ENCODE measurements at places on chromosomes 7 and 10.
A peak's percentile ranks its signal among the peaks of the same experiment; 100 is the strongest.

DNA sequence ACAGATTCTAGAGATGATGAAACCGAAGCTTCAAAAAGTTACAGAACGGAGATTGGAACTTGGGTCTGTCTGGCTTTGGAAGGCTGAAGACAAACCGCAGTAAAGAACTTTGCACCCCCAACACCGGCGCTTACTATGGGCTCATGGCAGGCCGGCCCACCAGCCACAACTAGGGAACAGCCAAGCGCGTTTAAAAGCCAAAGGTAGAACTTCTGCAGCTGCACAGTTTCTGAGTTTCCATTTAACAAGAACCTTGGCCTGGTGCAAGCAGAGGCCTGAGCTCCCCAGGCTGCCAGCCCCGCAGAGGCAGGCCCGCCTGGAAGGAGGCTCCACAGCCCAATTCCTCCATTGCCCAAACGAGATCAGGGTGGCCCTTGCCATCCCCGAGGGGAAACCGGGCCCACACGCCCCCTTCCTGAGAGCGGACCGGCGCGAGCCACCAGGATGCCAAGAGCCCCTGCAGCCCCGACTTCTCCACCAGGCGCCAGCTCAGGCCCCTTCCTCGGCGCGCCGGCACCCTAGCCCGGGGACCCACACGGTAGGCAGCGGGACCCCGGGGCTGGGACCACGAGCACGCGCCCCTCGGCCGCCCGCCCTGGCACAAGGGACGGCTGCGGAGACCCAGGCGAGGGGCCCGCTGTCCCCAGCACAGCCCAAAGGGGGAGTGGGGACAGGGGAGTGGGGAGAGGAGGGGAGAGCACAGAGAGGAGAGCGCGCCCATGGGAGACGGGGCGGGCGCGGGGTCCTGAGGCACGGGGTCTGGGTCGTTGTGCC, 566 bp downstream of the MAD1L1 start:
- H3K27me3 ChIP-seq, result no peaks in the 10 kb centered on the region
- H3K27ac ChIP-seq, result peak overlapping the region; percentile 55
- no peaks in the 10 kb centered on the region for H3K36me3 ChIP-seq
- no peaks in the 10 kb centered on the region for H3K4me1 ChIP-seq

DNA sequence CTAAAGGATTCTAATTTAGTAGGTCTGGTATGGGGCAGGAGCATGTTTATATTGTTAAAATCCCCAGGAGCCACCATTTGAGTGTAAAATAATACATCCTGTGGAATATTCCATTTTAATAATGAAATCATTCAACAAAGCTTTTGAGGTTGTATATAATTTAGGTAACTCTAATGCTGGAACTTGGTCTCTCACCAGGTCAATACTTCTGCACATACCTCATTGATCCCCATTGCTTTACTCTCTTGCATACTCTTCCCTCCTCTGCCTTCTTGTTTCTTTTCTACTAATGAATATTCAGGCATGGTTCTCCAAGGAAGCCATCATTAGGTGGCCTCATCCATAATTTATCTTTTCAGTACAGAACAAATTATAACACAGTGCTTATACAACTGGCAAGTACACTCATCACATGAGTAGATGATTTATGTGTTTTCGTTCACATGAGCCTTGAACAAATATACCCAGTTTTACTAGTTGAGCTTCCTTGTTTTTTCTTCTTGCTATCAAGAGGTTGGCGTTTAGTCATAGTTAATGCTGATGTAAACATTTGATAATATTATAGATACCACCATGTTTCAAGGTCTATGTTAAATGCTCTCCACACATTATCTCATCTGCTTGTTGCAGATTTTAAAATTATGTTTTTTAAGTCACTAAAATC, 7.2 kb downstream of the PALS2 start:
- H3K36me3 ChIP-seq, result no peaks in the 10 kb centered on the region
- peaks cover 5% of the 10 kb centered on the region for H3K4me1 ChIP-seq
- H3K27me3 ChIP-seq, result no peaks in the 10 kb centered on the region

GRCh38 chr7:79436378-79436777, 17.1 kb downstream of the MAGI2 start:
- H3K4me1 ChIP-seq, result no peaks in the 10 kb centered on the region
- no peaks in the 10 kb centered on the region for H3K27me3 ChIP-seq
- no peak overlapping the region for H3K27ac ChIP-seq
- H3K36me3 ChIP-seq, result no peaks in the 10 kb centered on the region
- no peak for DNase-seq

- H3K36me3 ChIP-seq, result no peaks in the 10 kb centered on the region
- no peaks in the 10 kb centered on the region for H3K27me3 ChIP-seq
- H3K4me3 ChIP-seq, result no peak overlapping the region
- DNase-seq, result no peak
Measured at GRCh38 chr7:138872576-138872975, 74.6 kb upstream of the ATP6V0A4 start.

- H3K36me3 ChIP-seq, result no peaks in the 10 kb centered on the region
- H3K4me1 ChIP-seq, result peaks cover 6% of the 10 kb centered on the region
- peak; percentile 69 for DNase-seq
- no peaks in the 10 kb centered on the region for H3K27me3 ChIP-seq
Measured at GRCh38 chr7:73704640-73705550, 14.6 kb downstream of the STX1A start.

All from prostate gland (tissue), 2 donors.